ENCODE measurements at places on chromosomes 1 and 21.

GRCh38 chr1:68281946-68282615, 49.8 kb upstream of the WLS start:
- DNase-seq: no peak

GRCh38 chr1:210232511-210233215, at the start of gene SERTAD4:
Gene SERTAD4, plus strand, starts transcription at chr1:210232796. Its CDS starts 5,165 bp downstream, at chr1:210237961.
- DNase-seq: peak; percentile 39

DNA sequence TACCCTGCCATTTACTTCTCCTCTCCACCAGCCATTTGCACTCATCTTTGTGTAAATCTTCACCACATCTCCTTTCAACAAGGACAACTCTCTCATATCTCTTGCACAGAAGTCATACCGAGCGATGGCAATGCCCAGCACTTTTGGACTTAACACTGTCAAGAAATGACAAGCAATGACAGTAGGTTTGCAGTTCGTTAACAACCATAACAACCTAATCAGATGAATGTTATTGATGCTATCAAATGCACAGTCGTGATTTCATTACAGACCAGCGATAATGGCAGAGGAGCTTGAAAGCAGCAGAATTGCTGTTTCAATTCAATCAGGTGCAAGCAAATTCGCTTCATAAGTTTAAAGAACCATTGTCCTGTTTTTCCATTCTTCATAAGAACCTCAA, 390.9 kb downstream of the VAV3 start:
- DNase-seq: no peak

- DNase-seq: no peak
Measured at GRCh38 chr1:50272912-50273311, 150.3 kb downstream of the DMRTA2 start.

- no peak for DNase-seq
Measured at GRCh38 chr1:237316352-237316751, 274.4 kb downstream of the RYR2 start.

DNA sequence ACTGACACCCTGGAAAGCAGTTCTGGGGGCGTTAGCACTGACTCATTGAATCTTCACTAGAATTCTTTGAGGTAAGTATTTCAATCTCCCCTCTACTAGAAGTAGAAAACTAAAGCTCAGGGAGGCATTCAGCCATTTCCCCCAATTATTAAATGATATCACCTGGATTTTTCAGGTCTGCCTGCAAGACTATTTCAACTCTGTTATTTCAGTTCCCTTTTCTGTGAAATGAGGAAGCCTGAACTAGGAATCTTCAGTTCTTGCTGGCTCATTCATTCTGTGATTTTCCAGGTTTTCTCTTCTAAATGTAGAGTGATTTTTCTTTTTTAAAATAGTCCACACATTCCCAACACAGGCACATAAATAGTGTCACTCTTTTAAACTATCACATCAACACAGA, 337.0 kb upstream of the NR5A2 start:
- no peak for DNase-seq

- no peak for DNase-seq
Measured at GRCh38 chr1:228166170-228166936, 749 bp downstream of the IBA57 start.

DNA sequence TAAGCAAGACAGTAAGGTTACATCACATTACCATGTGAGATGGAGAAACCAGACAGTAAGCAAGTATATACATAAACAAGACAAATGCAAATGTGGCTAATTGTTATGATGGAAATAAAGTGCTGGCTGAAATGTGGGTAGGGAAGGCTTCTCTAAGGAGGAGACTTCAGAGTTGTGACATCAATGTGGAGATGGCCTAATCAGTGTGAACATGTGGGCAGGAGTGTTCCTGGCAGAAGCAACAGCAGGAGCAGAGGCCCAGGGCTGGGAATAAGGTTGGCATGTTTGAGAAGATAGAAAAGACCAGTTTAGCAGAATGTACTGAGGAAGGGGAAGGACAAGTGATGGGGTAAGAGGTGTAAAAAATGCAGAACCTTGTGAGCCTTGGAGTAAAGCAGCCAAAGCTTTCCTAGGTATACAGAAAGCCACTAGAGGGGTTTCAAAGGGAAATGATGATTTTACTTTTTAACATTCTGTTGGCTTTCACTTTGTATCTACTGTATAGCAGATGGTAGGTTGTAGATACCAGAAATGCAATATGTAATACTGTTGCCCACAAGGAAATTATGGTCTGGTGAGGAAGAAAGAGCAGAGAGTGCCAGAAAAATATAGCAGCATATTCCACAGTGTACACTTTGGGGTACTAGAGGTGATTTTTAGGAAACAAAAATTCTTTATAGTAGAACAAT, 197.4 kb downstream of the FGGY start:
- DNase-seq: no peak

GRCh38 chr1:17439250-17440073, at the start of gene RCC2:
Gene RCC2, minus strand, starts transcription at chr1:17439677. Its CDS starts 1,163 bp downstream, at chr1:17438514.
- peak; percentile 62 for DNase-seq

DNA sequence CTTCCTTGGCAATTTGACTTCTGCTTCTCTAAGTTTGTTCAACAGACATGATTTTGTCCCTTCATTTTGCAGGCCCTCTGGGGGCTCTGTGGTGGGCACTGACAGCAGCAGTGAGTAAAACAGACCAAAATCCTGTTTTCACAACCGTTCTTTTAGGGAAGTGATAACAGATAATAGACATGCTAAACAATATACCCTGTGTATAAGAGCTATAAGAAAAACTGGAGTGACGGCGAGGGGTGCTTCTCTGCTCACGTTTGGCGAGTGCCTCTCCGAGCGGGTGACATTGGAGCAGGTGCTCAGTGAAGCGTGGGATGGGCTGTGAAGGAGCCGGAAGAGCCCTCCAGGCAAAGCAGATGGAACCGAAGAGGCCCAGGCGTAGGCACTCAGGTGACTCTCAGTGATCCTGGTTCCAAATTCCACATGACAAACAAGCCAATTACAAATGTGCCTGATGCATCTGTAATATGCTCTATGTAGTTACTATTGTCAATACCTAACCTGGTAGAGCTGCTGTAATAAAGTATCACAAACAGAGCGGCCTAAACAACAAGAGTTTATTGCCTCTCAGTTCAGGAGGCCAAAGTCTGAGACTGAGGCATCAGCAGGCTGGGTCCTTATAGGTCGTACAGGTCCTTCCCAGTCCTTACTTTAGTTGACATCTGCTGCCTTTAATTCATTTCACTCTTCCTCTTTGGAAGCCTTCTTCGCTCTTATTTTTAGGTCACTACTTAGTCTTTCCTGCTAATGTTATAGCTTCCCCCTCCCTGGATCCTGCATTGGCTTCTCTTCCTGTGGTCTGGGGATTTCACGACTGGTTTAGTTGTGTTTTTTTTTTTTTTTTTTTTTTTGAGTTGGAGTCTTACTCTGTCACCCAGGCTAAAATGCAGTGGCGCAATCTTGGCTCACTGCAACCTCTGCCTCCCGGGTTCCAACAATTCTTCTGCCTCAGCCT, 20.1 kb downstream of the OR2B11 start:
- no peak for DNase-seq

DNA sequence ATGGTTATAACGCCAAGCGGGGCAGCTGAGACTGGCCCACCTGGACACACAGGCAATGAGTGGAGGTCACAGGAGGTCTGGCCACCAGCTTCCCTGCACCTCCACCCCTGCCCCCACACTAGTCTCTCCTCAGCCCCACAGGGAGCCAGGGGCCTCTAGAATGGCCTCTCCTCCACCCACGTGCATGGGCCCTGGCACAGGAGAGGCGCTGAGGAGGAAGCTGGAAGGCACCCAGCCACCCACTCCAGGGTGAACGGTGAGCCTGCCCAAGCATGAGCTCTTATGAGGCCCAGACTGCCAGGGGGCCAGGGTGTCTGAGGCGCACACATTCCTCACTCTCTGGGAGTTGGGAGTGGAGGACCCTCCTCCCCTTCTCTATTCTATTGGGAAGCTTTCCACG, 22.2 kb downstream of the LRP8 start:
- DNase-seq: no peak

DNA sequence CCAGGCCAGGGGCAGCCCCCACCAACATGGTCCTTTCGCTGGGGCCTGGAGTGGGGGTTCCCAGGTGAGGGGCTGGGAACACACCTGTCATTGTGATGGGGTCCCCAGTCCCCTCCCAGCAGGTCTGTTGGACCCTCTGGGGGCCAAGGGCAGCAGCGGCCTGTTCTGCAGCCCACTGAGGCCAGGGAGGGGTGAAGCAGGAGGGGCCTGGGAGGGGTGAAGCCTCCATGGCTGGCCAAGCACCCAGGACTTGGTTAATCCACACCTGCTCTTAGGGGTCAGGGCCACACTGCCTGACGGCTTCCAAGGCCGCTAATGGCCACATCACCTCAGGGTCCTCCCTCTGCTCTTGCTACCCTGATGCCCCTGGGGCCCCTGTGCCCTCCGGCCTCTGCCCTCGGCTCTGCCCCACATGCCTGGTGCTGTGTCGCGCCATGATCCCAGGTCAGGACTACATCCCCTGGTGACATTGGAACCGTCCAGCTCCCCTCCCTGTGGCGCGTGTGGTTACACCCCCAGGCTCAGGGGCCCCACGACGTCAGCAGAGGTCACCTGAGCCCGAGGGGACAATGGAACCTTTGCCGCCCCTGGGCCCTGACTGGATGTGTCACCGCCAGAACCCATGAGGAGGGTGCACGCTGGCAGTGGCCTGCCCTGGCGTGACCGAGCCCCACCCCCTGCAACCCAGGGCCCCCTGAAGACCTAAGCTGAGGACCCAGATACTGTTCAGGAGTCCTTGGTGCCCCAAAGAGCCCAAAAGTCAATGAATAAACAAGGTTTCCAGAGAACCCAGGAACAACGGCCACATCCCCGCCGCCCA, 7.0 kb downstream of the TNFRSF18 start:
- no peak for DNase-seq

DNA sequence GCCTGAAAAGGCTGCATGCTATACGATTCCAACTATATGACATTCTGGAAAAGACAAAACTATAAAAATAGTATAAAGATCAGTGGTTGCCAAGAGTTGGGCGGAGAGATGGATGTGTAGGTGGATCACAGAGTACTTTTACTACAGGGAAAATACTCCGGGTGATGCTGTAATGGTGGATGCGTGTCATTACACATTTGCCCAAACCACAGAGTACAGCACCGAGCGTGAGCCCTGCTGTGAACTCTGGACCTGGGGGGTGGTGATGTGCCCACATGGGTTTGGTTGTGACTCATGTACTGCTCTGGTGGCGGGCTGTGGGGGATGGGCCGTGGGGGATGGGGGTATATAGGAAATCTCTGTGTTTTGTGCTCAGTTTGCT, 162.7 kb upstream of the COL6A1 start:
- no peak for DNase-seq

DNA sequence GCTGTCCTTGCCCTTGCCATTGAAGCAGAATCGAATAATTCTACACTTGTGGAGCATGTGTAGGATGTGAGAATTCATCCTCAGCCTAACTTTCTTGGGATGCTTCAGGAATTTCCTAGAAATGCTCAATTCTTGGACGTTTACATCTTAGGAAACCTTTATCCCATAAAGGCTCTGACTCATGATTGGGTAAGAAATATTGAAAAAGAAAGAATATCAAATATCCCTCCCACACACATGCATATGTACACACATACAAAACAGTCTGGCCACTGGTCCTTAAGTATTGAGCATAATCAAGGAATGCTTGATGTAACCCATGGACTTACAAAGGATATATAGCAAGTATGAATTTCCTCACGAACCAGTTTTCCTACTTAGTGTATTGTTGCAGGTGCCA, 83.9 kb upstream of the IPO9 start:
- no peak for DNase-seq

- no peak for DNase-seq
Measured at GRCh38 chr1:58576727-58577653, at the start of gene TACSTD2. Gene TACSTD2, minus strand, starts transcription at chr1:58577252. Its CDS starts 96 bp downstream, at chr1:58577156.

GRCh38 chr1:247212012-247212411, 40.2 kb upstream of the ZNF124 start:
- DNase-seq: peak; percentile 21

DNA sequence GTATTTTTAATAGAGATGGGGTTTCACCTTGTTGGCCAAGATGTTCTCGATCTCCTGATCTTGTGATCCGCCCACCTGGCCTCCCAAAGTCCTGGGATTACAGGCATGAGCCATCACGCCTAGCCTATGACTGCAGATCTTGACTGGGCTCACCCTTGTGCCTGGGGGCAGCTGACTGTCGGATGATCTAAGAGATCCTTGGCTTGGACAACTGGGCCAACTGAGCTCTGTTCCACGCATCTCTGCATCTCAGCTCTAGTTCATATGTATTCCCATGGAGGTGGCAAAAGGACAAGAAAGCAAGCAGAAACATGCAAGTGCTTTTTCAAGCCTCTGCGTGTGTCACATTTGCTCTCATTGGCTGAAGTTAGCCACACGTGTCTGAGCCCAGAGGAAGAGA, 75.8 kb upstream of the SELENON start:
- DNase-seq: no peak

DNA sequence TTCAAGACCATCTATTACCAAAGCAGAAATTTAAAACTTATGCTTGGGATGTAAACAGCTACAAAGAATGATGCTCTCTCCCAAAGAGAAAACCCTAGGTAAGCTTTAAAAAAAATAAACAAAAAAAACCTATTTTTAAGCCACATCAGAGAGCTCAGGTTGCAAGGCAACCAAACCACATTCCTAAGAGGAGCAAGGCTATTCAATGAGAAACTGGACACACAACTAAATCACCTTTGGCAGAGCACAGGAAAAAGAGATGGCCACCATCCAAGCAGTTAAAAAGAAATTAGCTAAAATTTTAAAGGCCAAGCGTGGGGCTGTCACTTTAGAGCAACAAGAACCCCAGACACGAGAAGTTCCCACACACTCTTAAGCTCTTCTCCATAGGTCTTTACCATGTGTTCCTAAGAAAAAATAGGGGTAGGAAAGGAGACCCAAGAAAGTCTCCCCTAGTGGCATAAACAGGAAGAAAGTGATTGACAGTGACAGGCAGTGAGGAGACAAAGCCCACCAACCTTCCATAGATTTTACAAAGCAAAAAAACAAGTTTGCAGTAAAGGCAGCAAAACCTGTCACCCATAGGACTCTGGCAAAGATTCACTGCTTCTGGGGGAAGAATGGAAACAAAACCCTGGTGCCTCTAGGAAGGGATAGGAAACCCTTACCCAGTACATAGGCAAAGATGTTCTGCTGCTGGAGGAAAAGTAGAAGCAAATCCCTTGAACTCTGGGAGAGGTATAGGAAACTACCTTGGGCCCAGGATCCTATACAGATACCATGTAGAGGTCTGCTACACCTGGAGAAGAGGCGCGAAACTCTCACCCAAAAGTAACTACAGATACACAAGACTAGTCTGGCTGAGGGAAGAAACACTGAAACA, 68.5 kb downstream of the FOXJ3 start:
- no peak for DNase-seq

- DNase-seq: no peak
Measured at GRCh38 chr1:96544831-96545221, 176.8 kb upstream of the PTBP2 start.

DNA sequence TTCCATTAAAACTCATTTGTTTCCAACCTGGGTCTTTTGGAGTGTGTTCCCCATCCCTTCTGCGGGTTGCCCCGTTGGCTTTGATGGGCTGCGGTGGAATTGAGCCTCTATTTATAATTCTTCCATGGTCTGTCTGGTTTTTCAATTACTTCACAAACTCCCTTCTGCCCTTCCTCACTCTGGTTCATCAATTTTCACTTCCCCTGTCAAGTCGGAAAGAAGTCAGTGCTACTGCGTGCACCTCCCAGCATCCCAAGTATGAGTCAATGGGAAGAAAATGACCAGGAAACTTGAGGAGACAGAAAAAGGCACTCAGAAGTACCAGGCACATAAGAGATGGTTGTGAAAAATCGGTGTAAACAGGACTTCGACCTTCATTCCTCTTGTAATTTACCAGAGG, 126.2 kb downstream of the KAZN start:
- peak; percentile 80 for DNase-seq

GRCh38 chr1:195851016-195851601, 757.1 kb downstream of the KCNT2 start:
- no peak for DNase-seq
